Kidney epithelial cell (primary cell): ENCODE measurements at places on chromosomes 5 and 9. TPM values are rescaled to one million over a fixed set of nuclear protein-coding genes. Genes with fewer than 3 reads are reported as not detected.

DNA sequence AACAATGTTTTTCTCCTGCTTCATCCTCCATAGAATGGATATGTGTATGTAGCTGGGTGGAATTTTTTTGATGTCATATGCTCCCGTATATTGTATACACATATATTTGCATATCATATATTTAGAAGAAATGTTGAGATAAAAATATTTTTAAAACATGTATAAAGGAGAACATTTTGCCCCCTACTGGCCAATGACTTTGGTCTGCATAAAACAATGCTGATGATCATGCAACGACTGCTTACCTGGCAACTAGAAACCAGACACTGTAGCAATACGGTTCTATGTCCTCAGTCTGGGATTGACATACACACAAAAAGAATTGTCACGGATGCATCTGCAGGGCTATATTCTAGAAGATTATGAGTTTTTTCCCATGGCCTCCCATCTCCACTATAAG, 503.6 kb downstream of the ELAVL2 start:
- DNase-seq: no peak

DNA sequence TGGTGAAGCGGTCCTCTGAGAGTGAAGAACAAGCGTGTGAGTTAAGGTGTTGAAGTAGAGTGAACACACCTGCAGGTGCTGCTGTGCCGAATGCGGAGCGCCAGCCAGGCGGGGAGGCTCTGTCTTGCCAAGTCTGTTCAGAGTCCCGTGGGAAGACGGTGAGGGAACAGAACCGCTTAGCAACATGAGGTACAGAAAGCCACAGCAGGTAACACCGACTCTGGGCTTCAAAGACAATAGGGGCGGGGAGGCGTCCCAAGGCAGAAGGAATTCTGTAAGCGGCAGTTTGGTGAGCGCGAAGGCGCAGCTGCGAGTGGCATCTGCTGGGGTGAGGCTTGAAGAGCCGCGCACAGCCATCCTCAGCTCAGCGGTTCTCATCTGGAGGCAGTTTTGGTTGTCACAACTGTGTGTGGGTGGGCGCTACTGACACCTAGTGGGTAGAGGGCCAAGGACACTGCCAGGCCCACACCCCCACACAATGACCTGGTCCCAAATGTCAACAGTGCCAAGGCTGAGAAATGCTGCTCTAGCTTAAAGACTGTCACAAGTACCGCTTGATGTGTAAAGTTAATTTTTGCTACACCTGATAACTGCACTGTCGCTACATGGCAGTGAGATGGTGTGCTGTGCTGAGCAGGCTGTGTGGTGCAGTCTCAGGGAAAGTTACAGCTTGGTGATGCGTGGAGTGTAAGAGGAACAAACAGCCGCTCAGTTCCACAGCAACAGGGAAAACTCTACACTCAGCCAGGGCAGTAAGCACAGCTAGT, 67.4 kb upstream of the TBC1D9B start:
- DNase-seq: no peak

GRCh38 chr9:97374811-97375210, 37.1 kb upstream of the TDRD7 start:
- DNase-seq: no peak

DNA sequence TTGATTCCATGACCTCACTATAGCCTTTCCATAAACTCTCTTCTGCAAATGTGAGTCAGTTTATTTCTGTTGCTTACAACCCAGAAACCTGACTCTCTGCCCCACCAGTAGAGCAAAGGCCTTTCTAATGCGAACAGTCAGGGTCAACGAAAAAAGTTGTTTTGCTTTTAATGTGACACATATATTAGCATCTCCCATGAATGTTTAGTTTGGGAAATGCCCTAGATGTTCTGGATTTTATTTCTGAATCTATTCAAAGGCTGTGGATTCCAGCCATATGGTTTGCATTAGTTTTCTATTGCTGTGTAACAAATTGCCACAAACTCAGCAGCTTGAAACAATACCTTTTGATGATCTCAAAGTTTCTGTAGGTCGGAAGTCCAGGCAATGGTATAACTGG, 193.5 kb downstream of the GNA14 start:
- no peak for DNase-seq

DNA sequence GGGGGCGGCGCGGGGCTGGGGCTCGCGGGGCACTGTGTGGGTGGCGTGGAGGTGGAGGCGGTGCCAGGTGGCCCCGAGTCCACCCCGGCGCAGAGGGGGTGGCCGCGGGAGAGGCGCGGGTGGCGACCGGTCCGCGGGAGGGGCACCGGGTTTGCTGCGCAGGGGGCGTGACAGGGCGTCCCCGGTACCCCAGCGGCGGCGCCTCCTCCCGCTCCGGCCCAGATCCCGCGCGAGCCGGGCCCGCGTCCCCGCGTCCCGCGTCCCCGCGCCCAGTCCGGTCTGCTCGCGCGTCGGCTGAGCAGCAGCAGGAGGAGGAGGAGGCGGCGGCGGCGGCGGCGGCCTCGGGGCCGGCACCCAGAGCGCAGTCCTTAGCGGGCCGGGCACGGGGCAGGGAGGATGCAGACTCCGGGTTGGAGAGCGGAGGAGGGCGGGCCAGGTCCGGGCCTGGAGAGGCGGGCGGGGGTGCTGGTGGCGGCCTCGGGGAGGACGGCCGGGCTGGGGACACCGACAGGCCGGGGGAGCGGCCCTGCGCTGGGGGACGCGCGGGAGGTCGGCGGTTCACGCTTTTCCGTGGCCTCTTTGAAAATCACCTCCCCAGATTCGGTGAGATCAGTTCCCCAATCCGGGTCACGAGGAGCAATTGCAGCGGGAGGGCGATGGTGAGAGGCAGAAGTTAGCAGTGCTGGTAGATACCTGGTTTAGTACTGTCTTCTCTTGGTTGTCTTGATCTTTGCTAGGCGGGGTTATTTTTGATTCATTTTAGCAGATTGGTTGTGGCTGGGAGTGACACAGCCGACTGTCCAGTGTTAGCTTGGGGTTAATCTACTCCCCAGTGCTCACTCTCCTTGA, 1.7 kb downstream of the TRIO start:
- no peak for DNase-seq

PDZD2 gene
- 5.5 and 6.7 TPM in 2 replicates for total RNA-seq

IFNB1 gene
- total RNA-seq: not detected in 2 replicates

- DNase-seq: no peak
These were observed 1.9 kb downstream of the RASEF start for GRCh38 chr9:83061036-83061435.

IL5 gene
- total RNA-seq: not detected in 2 replicates

DNA sequence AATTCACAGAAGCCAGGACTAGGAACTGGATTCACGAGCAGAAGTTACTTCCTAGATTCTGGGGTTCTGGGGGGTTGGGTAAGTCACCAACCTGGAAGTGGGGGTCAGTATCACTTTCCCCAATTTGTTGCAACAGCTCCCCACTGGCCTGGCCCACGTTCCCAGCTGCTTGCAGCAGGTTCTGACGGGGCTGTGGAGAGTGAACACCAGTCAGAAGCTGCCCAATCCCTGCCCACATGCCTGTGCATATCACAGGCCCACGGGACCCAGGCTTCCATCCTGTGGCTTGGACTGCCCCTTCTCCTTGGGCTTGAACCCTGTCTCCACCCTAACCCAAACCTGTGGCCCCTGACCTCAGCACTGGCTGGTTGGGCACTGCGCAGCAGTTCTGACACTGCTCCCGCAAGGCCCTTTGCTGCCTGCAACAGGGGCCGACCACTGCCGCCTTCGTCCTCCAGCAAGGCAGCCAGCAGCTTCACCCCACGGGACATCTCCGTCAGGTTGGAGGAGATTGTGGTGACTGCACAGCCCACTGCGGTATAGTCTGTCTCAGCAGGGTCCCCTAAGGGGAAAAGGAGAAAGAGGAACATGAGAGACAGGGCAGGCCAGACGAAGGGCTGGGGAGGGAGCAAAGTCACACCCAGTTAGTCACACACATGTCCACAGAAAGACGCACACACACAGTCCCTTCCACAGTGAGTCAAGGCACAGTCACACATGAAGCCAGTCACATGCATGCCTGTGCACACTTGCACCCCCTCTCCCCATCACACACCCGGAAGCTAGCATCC, 13.1 kb downstream of the TLN1 start:
- DNase-seq: no peak

- DNase-seq: peak; percentile 79
These were observed 77.4 kb downstream of the NR2F1-AS1 start for GRCh38 chr5:93503598-93504067.

GRCh38 chr9:36625006-36625615, 52.4 kb downstream of the MELK start:
- DNase-seq: peak; percentile 42

SLC31A2 gene
- 8.6 and 9.4 TPM in 2 replicates for total RNA-seq

GRCh38 chr9:37508834-37509206, 23.1 kb downstream of the POLR1E start:
- no peak for DNase-seq

DNA sequence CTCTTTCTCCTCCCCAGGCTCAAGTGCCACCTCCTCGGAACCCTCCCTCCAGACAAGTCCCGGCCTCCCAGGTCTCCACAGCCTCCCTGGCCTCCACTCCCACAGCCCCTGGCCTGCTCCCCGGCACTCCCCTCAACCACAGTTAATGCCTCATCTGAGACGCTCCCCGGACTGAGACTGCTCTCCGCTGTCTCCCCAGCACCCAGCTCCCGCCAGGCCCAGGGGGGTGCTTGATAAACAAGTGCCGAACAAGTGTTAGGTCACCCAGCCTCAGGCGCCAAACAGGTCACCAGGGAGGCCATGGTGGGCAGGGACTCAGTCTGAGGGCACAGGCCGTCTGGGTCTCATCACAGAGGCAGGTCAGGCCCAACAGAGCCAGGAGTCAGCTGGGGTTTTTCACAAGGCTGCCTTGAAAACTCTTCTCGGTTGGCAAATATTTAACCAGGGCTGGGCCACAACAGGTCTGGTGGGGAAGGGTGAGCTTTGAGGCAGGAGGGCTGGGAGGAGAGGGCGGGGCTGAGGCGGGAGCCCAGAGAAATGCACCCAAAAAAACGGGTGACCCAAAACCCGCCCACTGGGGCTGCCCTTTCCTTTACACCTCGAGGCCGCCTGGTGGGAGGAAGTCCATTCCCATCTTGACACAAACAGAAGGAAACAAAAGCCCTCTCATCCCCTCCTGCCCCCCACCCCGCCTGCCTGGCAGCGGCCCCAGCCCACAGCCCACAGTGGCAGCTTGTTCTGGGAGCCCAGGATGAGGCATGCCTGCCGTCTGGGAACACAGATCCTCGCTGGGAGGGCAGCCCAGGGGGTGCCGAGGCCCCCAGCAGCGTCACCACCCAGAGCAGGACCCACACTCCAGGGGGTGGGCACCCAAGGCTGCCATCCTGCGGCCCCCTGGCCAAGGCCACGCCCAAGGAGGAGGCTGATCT, 66.6 kb upstream of the STXBP1 start:
- peak; percentile 92 for DNase-seq

SLC46A2 gene
- not detected in 2 replicates for total RNA-seq

DNA sequence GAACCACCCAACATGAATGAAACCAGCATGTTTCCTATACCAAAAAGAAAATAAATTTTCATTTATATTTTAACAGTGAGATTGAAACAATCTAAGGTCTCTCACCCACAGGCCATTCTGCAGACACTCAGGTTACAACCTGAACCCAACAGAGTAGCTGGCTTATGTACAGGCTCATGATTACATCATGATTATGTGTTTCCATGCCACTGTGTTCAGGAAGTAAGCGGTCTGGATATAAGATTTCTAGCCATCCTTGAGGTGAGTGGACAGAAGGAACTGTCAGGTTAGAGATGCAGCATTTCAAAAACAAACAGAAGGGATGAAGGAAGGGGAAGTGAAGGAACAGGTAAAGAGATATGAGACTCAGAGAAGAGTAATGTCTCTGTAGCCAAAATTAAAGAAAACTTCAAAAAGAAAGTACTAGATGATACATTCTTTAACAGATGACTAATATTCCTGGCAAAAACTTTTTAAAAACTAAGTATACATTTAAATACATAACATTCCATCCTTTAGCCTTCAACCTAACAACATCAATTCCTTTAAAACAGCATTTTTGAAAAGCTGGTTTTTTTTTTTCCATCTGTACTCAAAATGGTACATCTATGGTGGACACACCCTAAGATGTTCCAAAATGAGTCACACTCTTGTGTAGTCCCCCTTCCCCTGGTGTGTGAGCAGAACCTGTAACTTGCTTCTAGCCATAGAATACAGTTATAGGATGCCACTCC, 119.8 kb downstream of the LPAR1 start:
- no peak for DNase-seq

SLC34A3 gene
- total RNA-seq: 0.25 TPM in 1 of 2 replicates, not detected in the other

FBXW5 gene
- 174 and 222 TPM in 2 replicates for total RNA-seq

- DNase-seq: no peak
These were observed 88.9 kb downstream of the CDK5RAP2 start for GRCh38 chr9:120490888-120491595.

NREP gene
- 140 and 154 TPM in 2 replicates for total RNA-seq

DNA sequence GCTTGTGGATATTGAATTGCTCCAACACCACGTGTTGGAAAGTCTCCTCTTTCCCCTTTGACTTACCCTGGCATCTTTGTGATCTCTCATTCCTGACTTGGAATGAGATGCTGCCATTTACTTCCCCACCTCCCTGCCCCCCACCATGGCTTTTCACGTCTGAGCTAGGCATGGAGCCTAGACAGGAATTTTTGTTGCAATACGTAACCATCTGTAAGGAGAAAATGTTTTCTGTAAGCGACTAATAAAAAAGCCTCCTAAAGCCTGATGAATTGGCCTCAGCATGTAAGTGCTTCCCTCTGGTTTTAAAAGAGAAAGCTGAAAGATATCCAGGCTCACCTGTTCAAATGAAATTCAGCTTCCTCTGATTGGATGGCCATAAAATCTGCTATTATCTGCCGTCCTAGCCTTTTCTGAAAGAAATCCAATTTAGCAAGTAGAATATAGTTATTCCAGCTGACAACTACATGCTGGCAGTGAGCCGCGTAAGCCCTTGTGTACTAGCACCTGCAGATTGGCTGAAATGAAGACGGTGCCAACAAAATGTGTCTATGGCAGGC, 200.1 kb downstream of the NSG2 start:
- no peak for DNase-seq

DNA sequence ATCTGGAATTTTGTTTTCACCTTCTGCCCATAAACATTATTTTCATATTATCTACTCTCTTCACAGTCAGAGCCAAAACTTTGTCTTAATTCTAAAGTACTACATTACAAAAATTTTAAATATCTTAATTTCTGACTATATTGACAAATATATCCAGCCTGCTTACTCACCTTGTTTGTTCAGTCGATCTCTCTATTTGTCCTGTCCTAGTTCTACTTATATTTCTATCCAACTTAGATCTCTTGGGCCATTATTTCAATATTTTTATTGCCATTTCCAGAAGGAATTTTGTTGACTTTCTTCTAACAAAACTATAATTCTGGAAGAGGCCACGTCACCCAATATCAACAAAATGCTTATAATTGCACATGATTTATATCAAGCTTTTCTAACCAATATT, 652.8 kb upstream of the CTNND2 start:
- no peak for DNase-seq

F12 gene
- 4.0 and 5.1 TPM in 2 replicates for total RNA-seq

C1QTNF3 gene
- 1.1 and 1.2 TPM in 2 replicates for total RNA-seq

PTGR1 gene
- total RNA-seq: 52.2 and 59.9 TPM in 2 replicates
